ENCODE measurements at places on chromosomes 5 and 9. TPM values are rescaled to one million over a fixed set of nuclear protein-coding genes. Genes with fewer than 3 reads are reported as not detected.

Gene DND1
- 47.2 TPM for total RNA-seq

Gene DMRT3
- 11.8 TPM for total RNA-seq

Gene PCDHB13
- 9.3 TPM for total RNA-seq

Gene LAMC3
- 136 TPM for total RNA-seq

Gene IL11RA
- total RNA-seq = 39.8 TPM

DNA sequence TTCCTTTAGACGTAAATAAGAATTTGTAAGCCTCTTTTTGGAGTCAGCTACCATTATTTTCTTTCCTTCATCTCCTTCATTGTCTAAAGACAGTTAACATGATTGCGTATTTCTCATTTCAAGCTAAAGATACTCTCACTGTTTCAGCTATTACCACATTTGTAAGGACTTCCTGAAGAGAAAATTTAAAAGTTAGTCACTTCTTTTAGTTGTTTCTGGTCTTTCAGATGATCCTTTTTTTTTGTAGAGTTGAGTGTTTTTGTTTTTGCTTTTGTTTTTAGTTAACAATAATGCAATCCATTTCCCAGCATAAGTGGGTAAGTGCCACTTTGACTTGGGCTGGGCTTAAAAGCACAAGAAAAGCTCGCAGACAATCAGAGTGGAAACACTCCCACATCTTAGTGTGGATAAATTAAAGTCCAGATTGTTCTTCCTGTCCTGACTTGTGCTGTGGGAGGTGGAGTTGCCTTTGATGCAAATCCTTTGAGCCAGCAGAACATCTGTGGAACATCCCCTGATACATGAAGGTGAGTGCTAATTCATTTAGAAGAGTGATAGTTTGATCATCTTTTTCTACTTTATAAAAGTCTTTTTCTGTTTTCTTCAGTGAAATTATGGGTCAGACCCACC, 2.0 kb downstream of the IL31RA start:
- DNase-seq = no peak

- DNase-seq = no peak
Observed at GRCh38 chr9:8168916-8169438, 369.4 kb upstream of the DMAC1 start.

Gene NIPAL4
- not detected for total RNA-seq

Gene PCDHGA6
- total RNA-seq = 13.4 TPM

DNA sequence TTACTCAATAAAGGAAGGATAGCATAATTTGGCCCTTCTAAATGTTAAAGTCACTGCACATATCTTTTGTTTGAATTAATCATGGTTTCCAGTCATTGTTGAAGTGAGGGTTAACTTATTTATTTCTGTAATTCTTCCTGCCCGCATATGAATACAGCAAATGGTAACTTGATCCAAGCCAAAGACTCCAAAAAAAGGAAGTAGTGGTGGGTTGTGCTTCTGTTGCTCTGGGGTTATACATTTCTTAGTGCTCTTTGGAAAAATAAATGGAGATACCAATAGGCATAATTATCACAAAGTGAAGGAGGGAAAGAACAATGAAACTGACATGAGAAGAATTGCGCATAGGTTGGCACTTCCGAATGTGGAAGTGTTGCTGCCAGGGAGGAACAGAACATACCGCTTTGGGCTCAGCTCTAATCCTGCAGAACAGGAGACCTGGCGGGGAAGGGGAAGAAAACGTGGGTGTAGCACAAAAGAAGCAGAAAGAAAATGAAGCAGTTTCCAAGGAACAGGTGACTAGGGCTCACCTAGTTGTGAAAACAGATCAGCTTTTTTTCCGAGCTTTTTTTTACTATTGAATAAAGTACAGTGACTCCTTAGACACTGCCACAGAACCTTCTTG, 69.7 kb upstream of the TAF11L2 start:
- DNase-seq = no peak

DNA sequence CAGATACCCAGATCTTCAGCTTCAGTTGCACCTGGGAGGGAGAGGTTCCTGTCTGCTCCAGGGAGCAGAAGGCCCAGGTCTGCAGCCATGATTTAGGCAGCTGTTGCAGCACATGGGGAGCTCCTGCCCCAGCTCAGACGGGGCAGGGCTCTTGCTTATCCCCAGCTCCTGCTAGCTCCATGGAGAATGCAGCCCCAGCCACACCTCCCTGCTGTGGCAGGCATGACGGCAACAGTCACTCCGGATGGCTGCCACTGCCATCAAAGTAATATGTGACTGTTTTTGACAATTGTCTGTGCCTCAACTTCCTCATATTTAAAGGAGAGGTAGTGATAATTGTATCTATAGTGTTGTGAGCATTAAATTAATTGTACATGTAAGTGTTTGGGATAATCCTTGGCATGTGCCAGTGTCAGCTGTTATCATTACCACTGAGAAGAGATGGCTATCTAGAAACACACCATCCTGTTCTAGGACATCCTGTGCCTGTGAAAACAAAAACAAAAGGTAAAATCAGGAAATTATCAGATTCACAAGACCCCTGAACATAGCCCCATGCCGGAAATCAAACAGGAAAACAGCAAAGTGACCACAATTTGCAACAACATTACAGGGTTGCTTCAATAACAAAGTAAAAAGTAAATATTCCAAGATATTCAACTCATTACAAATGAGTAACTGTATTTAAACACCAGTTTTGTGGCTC, 1048.8 kb upstream of the ACO1 start:
- DNase-seq = no peak

DNA sequence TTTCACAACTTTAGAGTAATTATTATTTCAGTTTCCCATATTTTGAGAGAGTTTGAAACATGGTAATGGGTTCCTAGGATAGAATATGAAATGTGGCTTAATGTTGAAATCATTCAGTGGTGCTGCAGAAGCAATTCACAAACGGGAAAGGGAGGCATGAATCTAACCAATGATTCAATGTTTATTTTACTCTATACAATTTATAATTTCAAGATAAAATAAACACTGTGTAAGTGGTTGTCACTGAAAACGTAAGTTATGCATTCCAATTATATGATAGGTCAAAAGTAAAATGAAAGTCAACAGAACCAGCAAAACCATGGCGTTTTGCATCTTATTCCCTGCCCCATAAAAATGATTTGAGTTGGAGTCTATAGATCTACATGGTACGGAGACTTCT, 1207.1 kb upstream of the CDH18 start:
- DNase-seq = no peak

Gene ACER2
- total RNA-seq = 5.5 TPM

Data from testis (tissue), 5 donors.